ENCODE measurements at places on chromosomes 11 and 22.
A peak's percentile ranks its signal among the peaks of the same experiment; 100 is the strongest.

- no peak for DNase-seq
These were observed 491.8 kb downstream of the ETS1 start for GRCh38 chr11:128095466-128095981.

- DNase-seq: no peak
These were observed 2.6 kb downstream of the TBX10 start for GRCh38 chr11:67636962-67637361.

GRCh38 chr11:16945671-16946469 is 68.3 kb downstream of the PLEKHA7 start:
- peak; percentile 53 for DNase-seq

- DNase-seq: no peak
These were observed 24.4 kb downstream of the PI4KA start for GRCh38 chr22:20834206-20834605.

GRCh38 chr22:35967046-35967397 is 61.6 kb downstream of the RBFOX2 start:
- no peak for DNase-seq

DNA sequence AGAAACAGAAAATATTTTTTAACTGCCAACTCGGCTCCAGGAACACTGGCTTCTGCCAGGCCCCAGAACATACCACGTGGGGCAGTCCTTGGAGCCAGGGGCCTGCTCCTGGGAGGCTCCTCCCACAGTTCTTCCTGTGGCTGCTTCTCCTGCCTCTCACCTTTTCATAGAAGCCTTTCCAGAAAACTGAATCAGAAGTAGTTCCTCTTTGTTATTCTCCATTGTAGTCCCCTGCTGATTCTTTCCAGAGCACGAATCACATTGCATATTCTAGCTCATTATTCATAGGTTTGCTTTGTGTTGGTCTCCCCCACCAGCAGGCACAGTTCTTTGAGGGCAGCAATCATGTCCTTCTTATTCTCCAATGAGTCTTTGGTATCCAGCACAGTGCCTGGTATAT is 106.0 kb downstream of the EFCAB6 start:
- no peak for DNase-seq

- DNase-seq: no peak
These were observed 61.5 kb upstream of the PITPNB start for GRCh38 chr22:27980424-27981148.
